Left renal pelvis (tissue), 4 donors: ENCODE measurements at places on chromosomes 16 and 17. TPM values are rescaled to one million over a fixed set of nuclear protein-coding genes. Genes with fewer than 3 reads are reported as not detected.

GRCh38 chr17:77499699-77500435 is 359.1 kb downstream of the SEC14L1 start:
- no peak for DNase-seq

- no peak for DNase-seq
Observed at GRCh38 chr17:7572338-7572587, 7.2 kb upstream of the CD68 start.

GRCh38 chr17:73609060-73609459 is 35.2 kb downstream of the SDK2 start:
- DNase-seq, result no peak

DNA sequence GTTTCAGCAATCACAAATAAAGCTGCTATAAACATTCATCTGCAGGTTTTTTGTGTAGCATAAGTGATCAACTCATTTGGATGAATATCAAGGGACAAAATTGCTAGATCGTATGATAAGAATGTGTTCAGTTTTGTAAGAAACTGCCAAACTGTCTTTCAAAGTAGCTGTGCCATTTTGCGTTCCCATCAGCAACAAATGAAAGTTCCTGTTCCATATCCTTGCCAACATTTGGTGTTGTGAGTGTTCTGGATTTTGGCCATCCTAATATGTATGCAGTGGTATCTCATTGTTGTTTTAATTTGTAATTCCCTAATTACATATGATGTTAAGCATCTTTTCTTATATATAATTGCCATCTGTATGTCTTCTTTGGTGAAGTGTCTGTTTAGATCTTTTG is 36.4 kb upstream of the TMEM92 start:
- no peak for DNase-seq

GRCh38 chr16:23433261-23433920 is 19.6 kb downstream of the COG7 start:
- DNase-seq, result no peak

Gene CYGB
- polyA plus RNA-seq, result 16.1 TPM

Gene HID1
- 19.6 TPM for polyA plus RNA-seq
